Mesendoderm (in vitro differentiated cells): ENCODE measurements at places on chromosomes 16 and 17.

GRCh38 chr16:11253995-11254912, 1.8 kb downstream of the SOCS1 start:
- DNase-seq = no peak

GRCh38 chr17:76497979-76498875, 3.0 kb downstream of the RHBDF2 start:
- DNase-seq = peak; percentile 77

DNA sequence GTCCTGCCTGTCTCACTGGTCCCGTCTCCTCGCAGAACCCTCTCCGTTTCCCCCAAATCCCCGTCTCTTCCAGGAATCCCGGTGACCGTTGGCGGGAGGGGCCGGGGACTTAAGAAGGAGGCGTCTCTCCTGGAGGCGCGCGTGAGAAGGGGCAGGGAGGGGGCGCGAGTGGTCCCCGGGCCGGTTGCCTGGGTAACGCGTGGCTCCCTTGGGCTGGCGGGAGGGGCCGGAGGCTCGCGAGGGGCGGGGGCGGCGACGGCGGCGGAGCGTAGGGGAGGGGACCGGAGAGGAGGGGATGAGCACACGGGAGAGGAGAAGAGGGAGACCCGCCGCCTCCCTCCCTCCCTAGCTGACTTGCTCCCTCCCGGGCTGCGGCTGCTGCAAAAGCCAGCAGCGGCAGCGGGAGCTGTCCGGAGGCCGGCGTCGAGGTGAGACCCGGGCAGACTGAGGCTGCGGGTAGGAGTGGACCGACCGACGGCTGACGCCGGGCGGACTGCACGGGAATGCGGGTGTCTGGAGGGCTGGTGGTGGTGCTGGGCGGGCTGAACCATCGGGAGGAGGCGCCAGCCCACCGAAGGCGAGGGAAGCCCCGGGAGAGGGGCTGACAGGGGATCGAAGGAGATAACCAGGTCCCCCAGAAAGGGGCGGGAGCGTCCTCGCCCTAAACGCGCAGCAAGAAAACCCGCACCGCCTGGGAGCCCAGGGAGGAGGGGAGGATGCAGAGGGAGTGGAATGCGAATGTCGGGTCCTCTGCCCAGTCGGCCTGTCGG, at the start of gene PRRT2:
TSS of gene PRRT2 (plus strand) at position 298 of the 770 bp plus-strand sequence. CDS start 862 bp downstream, outside the sequence.
- peak; percentile 76 for DNase-seq

DNA sequence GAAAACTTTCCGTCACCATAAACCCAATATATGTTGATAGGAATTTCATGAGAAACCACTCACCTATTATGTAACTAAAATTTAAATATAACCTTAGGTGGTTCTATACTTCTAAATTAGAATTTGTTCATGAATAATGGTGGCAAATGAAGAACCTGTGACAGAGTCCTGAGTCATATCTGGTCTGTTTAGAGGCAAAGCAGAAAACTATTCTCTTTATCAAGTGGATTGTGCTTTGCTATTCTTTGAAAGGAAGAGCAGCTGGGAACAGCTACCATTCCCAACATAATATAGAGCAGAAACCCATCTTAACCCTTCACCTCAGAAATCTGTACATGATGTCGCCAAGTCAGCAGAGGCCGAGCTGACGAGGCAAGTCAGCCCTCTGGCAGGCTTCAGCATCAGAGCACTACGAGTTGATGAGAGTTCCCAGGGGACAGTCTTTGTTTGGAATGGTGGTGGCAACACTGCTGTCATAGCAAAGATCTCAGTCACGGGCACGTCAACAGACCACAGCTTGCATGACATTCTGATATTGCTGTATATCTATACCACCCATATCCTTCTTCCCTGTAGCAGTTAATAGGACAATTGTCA, 631.9 kb upstream of the CA10 start:
- DNase-seq = peak; percentile 13

GRCh38 chr16:20218093-20218492, 109.2 kb downstream of the GP2 start:
- DNase-seq = no peak

- peak; percentile 49 for DNase-seq
Observed at GRCh38 chr16:20409398-20410120, at the start of gene ACSM5. Gene ACSM5, plus strand, starts transcription at chr16:20409534. Its CDS starts 1,951 bp downstream, at chr16:20411485.

GRCh38 chr17:14078027-14078426, 8.7 kb downstream of the COX10 start:
- DNase-seq = no peak
